WERI-Rb-1 (cell line): ENCODE measurements at places on chromosomes 5 and 9.

DNA sequence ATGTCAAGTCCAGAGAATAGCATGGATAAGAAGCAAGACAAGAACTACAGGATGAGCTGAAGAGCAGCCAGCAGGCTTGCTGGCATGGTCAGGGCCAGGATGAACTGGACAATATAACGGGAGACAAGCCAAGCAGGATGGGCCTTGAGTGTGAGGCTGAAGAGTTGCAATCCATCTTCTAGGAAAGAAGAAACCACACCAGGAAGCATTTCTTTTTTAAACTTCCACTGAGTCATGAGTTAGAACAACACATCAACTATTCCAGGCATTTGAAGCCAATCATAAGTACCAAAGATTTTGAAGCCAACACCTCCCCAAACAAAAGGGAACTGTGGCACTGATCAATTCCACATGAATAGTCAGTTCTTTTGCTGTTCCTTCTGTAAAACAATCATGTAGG lies 27.3 kb downstream of the SLC31A2 start:
- DNase-seq: no peak

DNA sequence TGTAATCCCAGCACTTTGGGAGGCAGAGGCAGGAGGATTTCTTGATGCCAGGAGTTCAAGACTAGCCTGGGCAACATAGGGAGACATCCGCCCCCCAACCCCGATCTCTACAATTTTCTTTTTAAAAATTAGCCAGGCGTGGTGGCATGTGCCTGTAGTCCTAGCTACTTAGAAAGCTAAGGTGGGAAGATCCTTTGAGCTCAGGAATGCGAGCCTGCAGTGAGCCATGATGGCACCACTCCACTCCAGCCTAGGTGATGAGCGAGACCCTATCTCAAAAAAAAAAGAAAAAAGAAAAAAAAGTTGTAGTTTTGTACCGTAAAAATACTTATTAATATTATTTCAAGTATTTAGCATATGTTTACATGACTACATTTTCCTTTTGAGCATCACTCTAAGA lies 29.3 kb downstream of the TSSK1B start:
- no peak for DNase-seq

DNA sequence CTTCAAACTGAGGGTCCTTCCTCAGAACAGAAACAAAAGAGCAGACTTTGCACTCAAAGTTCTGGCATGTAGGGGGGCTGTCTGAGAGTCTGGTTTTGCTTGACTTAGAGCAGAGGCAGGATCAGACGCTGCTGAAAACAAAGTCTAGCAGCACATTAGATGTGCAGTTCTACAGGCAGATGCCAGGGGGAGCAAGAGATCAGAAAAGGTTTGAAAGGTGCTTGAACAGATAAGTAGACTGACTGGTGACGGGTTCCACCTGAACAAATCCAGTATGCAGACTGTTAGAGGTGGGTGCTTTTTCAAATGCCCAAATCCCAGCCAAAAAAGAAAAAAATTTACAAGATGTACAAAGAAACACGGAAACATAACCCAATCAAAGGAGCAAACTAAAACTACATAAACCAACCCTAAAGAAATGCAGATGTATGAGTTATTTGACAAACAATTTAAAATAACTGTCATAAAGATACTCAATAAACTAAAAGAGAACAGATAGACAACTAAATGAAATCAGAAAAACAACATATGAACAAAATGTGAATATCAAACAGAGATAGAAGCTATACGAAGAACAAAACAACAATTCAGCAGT lies 194.7 kb upstream of the FREM1 start:
- DNase-seq: peak; percentile 41

GRCh38 chr5:179788193-179788854 lies 5.5 kb upstream of the LTC4S start:
- DNase-seq: no peak

- DNase-seq: no peak
Measured at GRCh38 chr9:7974335-7974960, 174.9 kb upstream of the DMAC1 start.

- no peak for DNase-seq
Measured at GRCh38 chr5:90131383-90132133, 278.0 kb downstream of the CETN3 start.

DNA sequence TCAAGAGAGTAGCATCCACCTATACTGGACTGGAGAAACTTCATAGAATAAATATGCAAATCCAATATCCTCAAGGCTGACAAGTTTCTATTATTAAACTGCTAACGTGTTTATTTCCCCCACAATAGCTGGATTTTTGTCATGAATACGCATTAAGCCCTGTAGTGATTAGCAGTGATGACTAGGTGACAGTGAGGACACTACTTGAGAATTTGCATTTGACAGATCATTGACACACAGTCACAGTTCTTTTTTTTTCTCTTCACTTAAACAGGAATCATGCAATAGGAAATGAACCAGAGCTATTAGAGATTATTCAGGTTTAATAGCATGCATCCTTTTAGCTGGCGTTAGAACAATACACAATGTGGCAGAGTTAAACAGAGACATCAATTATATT lies 35.3 kb downstream of the MPDZ start:
- no peak for DNase-seq

DNA sequence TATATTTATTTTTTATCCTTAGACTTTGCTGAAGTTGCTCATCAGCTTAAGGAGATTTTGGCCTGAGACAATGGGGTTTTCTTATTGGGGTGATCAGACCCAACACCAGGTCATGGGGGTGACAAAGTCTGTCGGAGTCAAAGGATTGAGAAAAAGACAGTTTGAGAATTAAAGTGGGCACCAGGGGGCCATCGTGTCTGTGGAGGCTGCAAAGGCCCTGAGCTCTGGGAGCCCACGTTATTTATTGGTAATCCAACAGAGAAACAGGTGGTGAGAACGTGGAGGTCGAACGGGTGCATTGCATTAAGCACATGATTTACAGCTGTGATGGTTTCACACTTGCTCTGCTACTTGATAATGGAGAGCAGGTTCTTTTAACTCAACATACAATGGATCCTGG lies 102.5 kb upstream of the CDH10 start:
- DNase-seq: peak; percentile 62

DNA sequence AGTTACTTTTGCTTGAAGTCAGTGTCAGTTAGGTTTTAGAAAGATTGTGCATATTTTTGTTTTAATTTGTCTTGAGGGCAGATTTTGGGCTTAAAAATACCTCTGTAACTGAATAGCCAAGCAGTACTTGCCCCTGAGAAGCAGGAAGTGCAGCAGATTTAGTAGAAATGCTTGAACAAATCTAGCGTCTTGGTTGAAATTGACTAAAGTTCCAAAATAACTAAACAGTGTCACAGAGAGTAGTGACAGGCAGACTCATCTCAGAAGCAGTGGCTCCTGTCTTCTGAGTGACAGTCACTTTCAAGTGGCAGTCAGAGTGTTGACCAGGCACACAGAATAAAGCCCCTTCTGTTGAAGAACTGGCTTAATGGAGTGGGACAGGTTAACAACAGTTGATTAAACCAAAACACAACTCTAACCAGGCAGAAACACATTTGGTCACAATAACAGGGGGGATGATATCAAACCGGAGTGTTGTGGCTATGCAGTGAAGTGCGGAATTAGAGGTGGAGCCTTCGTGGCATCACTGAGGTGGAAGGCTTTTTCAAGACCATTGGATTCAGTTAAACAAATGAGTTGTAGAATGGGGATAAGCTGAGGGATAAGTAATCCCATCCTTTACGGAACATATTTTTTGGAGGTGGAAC lies 29.1 kb downstream of the TRIO start:
- no peak for DNase-seq

DNA sequence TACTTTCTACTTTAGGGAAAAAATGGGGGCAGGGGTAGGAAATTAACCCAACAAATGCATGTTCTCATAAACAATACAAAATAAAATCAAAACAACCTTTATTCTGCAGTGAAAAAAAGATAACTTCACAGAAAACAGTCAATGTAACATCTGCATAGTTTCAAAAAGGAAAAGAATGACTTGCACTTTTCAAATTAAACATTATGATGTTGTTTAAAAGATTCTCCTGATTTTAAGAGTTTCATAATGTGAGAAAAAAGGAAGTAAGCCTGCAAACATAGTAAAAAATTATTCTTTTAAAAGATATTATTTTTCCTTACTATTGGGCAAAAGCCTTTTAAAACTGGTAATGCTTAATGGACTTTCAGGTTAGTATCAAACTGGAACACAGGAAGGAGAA lies 7.6 kb downstream of the C9orf72 start:
- no peak for DNase-seq

DNA sequence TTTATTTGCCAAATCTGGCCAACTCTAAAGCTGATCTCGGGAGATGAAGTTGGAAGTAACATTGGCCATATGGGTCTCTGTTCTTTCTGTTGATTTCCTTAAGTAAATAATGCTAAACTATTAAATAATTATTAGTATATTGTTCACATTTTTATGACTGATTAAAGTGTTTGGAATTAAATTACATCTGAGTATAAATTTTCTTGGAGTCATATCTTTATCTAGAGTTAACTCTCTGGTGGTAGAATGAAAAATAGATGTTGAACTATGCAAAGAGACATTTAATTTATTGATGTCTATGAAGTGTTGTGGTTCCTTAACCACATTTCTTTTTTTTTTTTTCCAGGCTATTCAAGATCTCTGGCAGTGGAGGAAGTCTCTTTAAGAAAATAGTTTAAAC lies 9.3 kb upstream of the FGF18 start:
- DNase-seq: no peak

GRCh38 chr5:178237431-178238312 lies 5.1 kb upstream of the PHYKPL start:
- no peak for DNase-seq

GRCh38 chr5:94796586-94796985 lies 178.1 kb downstream of the SLF1 start:
- DNase-seq: no peak

DNA sequence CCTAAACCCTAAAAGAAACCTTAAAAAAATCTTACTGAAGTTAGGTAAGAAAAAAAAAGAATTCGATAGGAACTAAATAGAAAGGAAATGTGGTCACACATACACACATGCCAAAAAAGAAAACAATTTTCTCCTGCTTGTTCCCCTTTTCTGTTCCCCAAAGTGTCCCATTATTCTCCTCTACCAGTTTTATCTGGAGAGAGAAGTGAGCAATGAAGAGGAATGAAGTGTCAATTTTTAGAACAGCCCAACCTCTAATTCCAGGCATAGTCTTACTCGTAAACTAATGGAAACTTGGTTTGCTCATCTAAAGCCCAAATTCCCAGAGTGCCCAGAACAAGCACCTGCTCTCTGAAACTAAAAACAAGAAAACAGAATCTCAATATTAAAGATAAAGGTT lies 26.1 kb downstream of the AP3B1 start:
- DNase-seq: no peak

DNA sequence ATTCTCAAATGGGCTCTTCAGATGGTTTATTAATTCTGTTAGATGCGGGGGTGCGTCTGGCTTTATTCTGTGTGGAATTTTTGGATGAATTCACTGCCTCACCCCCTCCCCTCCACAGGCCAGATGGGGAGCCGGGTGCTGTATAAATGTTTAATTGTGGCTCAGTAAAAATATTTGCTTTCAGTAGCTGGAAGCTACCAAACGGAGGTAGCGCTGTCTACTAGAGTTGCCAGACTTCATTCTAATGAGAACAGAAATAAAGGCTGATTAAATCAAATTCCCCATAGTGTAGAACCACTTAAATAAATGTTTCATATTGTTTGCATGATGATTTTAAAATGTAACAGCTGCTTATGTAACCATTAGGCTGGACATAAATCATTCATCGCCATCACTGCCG lies 34.5 kb upstream of the KCNMB1 start:
- DNase-seq: no peak

- peak; percentile 31 for DNase-seq
Measured at GRCh38 chr5:78295035-78295961, 800 bp upstream of the AP3B1 start.
